ENCODE measurements at places on chromosomes 5 and 9.
A peak's percentile ranks its signal among the peaks of the same experiment; 100 is the strongest.

GRCh38 chr5:147509041-147509709, 693 bp downstream of the DPYSL3 start:
- no peak for DNase-seq

DNA sequence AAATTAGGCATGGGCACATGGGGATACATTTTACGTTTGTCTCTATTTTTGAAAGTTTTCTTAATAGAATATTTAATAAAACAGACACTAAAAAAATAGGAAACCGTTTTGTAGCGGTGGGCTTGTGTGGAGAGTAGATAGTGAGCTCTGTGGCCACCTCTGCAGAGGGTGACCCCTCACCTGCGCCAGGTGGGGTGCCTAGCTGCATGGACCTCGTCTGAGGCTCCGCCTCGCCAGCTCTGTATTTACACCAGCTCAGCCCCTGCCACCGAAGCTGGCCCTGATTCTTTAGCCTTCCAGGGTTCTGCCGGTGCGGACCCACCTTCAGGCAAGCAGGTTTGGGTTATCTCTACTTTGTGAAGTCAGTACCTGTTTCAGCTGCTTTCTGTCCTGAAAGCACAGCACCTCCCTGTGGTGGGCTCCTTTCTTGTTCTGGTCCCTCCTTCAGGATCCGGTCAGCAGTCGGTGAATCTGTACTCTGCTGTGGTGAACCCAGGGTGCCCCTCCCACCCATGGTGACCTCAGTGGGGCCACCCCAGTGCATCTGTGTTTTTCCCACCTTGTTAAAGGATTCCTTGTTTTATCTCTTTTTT, 105.2 kb upstream of the CACNA1B start:
- no peak for DNase-seq

GRCh38 chr9:110767559-110768063, 99.0 kb downstream of the MUSK start:
- DNase-seq: peak; percentile 84

DNA sequence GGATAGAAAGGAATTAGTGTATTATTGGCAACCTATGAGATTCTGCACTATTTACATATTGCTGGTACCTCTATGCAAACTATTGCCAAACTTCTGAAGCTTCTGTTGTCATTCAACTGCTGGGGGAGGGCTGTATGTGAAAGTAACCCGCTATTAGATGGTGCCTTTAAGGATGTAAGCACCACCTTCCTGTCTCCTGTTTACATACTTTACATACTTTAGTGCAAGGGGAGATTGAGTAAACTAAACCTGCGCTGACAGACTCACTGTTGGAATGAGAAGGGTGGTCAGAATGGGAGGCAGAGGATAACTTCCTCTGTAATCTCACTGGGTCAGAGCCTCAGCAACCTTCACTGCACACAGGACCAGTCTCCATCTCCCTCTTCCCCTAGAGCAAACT, 123.8 kb downstream of the NR3C1 start:
- DNase-seq: no peak

GRCh38 chr5:137442660-137443059, 56.5 kb downstream of the SPOCK1 start:
- DNase-seq: no peak

DNA sequence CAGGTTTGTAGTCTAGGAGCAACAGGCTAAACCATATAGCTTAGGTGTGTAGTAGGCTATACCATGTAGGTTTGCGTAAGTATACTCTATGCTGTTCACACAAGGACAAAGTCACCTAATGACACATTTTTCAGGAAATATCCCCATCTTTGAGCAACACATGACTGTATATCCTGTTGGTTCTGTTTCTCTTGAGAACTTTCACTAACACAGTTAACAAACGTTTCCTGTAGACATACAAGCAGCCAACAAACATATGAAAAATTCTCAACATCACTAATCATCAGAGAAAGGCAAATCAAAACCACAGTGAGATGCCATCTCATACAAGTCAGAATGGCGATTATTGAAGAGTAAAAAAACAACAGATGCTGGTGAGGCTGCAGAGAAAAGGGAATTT, 68.2 kb downstream of the NR2F1-AS1 start:
- DNase-seq: no peak

DNA sequence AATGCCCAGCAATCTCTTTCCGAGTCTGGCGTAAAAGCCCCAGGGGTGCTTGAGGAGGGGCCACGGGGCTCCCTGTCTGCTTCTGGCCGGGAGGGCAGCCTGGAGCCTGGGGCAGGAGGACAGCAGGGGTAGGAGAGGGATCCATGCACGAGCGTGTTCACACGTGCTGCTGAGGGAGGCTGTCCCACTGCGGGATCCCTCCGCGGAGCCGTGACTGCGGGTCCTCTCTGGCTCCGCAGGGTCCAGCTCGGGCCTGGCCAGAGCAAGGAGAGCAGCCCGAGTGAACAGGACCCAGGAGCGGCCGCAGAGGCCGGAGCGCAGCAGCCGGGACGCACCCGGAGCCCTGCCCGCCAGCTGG, 78.4 kb downstream of the ZNF354C start:
- no peak for DNase-seq

DNA sequence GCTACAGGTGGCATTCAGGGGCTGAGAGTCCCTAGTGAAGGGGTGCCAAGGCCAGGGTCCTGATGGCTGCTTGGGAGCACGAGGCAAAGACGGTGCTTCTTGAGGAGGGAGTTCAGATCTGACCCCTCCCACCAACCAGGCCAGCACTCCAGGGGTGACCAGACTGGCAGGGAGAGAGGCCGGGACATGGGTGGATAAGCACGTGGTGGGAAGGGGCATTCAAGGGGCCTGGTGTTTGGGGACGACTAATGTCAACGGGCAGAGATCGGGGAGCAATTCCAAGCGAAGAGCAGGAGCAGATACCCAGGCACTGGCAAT, 4.5 kb downstream of the RGS14 start:
- no peak for DNase-seq

GRCh38 chr9:76996700-76997099, 22.8 kb upstream of the FOXB2 start:
- no peak for DNase-seq

- no peak for DNase-seq
Observed at GRCh38 chr5:106290841-106291240, 1379.9 kb downstream of the EFNA5 start.
